Foreskin melanocyte (primary cell): ENCODE measurements at places on chromosomes 11 and 22.

DNA sequence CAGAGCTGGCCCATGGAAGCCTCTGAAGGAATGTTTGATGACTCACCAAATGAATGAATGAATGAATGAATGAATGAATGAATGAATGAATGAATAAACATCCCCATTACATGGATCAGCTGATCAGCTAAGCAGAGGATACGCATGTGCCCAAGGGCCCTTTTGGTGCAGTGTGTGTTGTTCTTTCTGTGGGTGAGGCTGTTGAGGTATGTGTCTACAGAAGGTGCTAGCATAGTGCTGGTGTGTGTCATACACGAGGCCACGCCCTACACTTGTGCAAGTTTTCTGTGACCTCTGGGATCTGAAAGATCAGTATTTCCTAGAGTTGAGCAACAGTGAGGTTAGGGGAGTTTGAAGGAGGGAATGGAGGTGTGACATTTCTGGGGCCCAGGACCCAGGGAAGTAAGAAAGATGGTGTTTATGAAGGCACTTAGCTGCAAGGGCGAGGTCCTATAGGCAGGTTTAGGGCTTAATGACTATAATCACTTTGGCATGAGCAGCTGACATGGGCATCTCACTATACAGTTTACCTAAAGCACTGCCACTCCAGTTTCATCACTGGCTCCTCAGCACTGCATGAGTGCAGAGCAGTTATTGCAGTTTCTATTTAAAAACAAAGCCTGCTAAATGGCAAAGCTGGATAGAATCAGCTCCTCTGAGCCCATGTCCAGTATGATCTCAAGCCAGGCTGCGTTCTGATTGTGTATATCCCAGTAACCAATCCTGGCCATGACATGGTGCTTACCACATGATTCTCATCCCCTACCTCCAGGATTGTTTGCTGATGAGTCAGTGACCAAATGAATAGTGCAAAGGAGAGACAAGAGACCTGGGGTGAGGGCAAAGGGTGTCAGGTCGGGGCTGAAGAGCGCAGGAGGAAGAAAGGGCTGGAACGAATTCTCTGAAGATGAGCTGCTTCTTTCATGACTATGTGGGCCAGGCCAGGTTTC lies 36.4 kb upstream of the E2F8 start:
- no peak for DNase-seq

- DNase-seq: no peak
Observed at GRCh38 chr11:133753150-133753549, 92.2 kb downstream of the SPATA19 start.

GRCh38 chr11:9037963-9038362 lies 34.2 kb upstream of the NRIP3 start:
- no peak for DNase-seq

GRCh38 chr11:97157221-97157740 lies 767.5 kb downstream of the JRKL start:
- DNase-seq: no peak

DNA sequence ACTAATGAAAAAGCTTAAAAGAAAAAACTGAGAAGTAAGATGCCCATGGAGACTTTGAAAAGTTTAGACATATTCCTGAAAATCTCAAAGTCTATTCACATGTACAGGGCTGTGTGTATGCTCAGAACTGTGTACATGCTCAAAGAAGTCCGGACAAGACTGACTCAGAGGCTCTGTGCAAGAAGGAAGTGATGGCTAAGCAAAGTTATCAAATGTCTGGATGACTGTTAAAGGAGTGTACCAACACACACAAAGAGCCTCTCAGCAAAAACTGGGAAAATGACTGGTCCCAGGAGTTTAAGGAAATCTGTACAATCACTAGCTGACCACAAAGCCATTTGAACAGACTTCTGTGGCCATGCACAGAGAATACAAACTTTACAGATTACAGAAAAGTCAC lies 33.1 kb upstream of the ARHGAP32 start:
- peak; percentile 20 for DNase-seq

- no peak for DNase-seq
Observed at GRCh38 chr11:118275176-118275575, 11.1 kb upstream of the MPZL2 start.
